Stimulated activated CD4-positive, alpha-beta T cell treated with anti-CD3 and anti-CD28 coated beads, Interleukin-12 subunit alpha, Interleukin-12 subunit beta, amount 100 ng/mL, for 24 hours (primary cell): ENCODE measurements at places on chromosomes 1 and 21.

GRCh38 chr1:167136806-167137205 lies 42.9 kb downstream of the STYXL2 start:
- DNase-seq: no peak

DNA sequence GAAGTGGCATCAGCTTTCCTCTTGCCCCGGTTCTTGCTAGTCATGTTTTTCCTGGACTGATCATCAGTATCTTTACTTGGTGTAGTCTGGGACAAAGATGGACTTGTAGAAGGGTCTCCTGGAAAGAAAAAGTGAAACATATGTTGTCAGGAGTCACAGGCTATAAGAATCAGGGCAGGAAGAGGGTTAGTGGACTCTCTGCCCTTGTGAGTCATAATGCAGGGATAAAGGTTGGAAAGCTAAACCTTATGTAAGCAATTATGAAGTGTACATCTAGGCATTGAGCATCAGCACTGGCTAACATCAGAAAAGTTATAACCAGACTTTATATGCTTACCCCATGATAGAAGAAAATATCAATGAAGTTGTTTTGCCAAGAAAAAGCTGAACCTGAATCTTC lies 51.2 kb downstream of the XKR8 start:
- DNase-seq: no peak

DNA sequence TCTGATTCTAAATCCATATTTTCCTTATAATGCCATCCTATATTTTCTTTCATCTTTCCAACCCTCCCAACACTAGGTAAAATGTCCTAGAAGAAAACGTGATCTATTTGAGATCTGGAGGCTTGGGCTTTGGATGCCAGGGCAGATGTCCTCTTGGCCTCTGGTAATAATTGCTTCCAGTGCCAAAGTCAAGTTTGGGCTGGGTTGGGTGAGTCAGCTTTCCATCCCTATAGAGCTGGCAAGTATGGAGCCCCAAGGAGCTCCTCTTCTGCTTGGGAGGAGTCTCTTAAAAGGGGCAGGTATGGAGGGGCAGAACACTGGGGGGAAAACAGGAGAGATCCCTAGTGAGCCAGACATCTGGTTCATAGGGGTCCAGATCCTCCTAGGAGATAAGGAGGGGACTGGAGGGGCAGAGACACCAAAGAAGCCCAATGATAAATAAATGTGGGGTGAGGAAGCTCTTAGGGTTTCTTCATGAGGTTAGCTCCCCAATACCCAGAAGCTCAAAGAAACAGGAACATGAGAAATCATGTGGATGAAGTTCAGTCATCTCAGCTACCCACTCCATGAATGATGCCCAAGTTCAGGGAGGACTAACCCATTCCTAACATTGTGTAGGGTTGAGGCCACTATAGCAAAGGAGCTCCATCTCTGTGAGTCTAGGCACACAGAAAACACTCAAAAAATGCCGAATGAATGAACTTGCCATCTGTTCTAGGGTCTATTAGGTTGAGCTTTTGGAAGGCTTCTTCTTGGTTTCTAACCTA lies 3.5 kb downstream of the C1orf116 start:
- no peak for DNase-seq

DNA sequence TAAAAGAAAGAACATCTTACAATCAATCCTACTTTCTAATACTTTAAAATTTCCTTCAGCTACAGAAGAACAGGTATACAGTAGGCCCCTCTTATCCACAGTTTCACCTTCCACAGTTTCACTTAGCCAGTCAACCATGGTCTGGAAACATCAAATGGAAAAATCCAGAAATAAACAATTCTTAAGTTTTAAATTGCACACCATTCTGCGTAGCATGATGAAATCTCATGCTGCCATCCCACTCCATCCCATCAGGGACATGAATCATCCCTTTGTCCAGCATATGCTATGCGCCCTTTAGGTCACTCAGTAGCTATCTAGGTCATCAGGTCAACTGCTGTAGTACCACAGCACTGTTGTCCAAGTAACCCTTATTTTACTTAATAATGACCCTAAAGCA lies 67.7 kb downstream of the HSF2BP start:
- no peak for DNase-seq

DNA sequence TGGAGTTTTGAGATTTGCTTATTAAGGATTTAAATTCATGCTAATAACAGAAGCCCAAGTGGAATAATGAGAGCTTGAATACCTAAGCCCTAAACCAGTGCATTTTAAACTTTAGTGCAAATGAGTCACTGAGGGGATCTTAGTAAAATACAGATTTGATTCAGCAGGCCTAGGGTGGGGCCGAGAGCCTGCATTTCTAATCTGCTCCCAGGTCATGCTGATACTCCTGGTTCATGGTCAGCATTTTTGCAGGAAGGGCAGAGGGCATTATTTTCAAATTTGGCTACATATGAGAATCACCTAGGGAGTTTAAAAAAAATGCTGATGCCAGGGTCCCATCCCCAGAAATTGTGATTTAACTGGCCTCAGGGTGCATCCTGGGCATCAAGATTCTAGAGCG lies 39.3 kb downstream of the DNTTIP2 start:
- no peak for DNase-seq

GRCh38 chr1:19683351-19683750 lies 18.7 kb downstream of the HTR6 start:
- DNase-seq: no peak

GRCh38 chr1:215166886-215167285 lies 84.3 kb downstream of the KCNK2 start:
- DNase-seq: no peak

GRCh38 chr1:6282577-6283270 lies 21.8 kb upstream of the GPR153 start:
- DNase-seq: no peak

GRCh38 chr1:155188268-155188667 lies 14.6 kb downstream of the TRIM46 start:
- DNase-seq: no peak

DNA sequence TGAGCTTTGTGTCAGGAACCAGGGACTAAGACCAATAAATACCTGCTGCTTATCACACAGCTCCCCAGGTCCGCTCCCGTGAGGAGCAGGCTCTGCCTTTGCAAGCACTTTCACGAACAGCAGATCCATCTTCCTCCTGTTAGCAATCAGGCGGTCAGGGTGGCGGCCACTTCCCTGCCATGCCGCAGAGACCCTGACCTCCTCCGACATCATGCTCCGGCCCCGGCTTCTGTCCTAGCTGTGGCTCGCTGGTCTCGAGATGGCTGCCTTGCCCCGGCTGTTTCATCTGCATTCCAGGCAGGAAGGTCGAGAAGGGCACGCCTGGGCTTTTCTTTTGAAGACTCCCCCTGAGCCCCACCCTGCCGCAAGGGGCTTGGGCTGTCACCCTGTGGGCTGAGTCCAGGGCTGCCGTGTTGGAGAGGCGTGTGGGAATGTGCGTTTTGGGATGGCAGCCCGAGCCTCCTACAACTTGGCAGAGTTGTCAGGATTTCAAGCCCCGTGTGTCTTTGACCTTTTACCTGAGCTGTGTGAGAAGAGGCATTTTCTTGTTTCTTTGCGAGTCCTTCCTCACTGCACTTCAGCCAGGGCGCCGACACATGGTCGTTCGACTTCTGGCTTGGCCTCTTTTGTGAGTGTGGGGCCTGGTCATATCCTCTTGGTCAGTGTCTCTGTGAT lies 59.5 kb downstream of the AGPAT3 start:
- DNase-seq: no peak

DNA sequence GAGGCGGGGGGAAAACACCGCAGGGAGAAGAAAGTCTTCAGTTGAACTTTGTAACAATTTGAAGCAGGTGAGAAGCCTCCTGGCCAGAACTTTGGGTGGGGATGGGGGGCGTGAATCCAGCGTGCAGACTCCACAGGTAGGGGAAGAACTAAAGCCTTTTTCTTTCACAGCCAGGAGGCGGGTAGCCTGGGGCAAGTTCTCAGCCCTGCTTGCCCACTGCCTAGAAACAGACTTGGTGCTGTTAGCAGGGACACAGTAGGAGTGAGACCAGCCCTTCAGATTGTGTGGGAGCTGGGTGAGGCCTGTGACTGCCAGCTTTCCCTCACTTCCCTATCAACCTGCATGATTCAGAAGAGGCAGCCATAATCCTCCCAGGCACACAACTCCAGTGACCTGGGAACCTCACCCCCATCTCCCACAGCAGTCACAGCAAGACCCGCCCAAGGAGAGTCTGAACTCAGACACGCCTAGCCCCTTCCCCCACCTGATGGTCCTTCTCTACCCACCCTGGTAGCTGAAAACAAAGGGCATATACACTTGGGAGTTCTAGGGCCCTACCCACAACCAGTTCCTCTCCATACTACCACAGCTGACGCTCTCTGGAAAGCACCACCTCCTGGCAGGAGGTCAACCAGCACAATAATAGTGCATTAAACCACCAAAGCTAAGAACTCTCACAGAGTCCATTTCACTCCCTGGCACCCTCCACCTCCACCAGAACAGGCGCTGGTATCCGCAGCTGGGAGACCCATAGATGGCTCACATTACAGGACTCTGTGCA lies 83.5 kb upstream of the CDC42BPA start:
- no peak for DNase-seq

- no peak for DNase-seq
Measured at GRCh38 chr1:48123647-48124046, 98.9 kb upstream of the SLC5A9 start.

DNA sequence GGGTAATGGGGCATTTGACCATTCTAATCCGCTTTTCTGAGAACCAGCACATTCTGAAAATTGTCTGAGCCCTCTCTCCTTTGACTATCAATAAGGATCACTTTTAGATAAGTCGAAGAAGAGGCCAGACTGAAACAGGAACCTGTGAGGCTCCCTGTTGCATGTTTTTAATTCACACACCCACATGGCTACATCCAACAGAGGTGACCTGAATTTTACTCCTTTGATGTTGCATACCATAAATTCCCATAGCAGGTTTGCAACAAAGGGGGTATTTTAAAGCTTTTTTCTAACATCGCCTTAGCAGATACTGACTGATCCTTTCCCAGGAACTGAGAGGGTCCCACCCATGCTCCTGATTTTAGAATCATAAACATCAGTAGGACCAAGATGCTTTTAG lies 450.8 kb downstream of the USP25 start:
- no peak for DNase-seq

GRCh38 chr1:220990427-220991339 lies 111.4 kb downstream of the HLX start:
- no peak for DNase-seq

- no peak for DNase-seq
Measured at GRCh38 chr1:202362212-202362611, 13.7 kb downstream of the PPP1R12B start.

- DNase-seq: no peak
Measured at GRCh38 chr1:70778934-70779333, 268.7 kb downstream of the PTGER3 start.

DNA sequence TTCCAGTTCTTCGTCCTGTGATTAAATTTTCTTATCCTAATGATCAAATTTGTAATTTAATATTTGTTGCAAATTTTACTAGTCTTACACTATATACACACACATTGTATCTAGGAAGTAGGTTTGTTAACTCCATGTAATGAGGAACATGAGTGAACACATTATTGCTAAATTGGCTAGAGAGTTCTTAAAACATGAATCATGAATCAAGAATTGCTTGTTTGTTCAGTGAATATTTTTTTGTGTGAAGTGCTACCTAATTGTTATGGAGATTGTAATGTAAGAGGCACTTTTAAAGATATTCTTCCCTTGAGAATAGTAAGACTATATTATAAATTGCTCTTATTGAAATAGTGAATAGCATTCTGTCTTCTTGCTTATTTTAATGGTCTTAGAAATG lies 4.6 kb downstream of the GPSM2 start:
- DNase-seq: no peak

GRCh38 chr1:112546076-112546475 lies 37.3 kb downstream of the WNT2B start:
- DNase-seq: no peak

DNA sequence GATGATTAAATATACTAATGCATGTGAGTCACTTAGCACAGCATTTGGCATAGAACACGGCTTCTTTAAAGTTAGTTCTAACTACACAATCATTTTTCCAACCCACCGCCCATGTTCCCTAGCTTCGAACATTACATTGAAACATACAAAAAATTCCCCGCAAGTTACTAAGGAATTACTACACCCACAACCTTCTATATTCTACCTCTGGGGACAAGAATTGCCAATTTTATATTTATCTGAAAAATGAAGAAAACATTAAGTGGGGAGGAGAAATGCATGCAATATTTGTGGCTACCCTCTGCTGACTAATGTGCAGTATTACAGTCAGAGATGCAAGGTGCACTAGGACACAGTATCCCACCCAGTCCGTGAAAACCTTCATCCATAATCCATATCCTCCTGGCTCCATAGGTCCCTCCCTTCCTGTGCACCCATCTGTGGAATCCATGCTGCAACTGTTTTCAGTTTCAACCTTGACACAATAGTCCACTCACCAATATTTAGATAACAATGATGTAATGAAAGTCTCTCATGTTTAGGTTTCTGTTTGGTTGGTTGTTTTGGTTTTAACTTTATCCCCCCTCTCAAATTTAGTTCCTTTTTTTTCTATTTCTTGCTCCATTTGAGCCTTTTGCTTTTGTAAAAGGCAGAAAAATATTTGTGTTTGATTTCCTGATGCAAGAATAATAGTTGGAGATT lies 31.6 kb downstream of the RGS5 start:
- DNase-seq: no peak

DNA sequence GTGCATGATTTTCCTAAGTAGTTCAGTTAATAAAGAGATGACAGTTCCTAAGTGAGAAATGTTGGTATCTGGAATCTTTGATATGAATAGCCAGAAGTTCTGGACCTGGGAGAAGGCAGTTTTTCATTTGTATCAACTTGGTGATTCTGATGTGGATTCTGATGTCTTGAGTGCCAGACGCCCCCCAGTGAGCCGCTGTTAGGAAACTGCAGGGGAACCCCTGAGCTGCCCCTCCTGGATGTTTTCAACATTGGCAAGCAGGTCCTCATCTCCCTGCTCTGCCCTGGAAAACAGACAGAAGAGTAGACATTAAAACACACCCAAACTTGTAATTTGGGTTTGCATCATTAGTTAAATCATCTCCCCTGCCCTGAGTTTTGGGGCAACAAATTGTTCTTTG lies 7.4 kb downstream of the ETS2 start:
- DNase-seq: no peak

- DNase-seq: no peak
Measured at GRCh38 chr1:24018611-24019580, 38.8 kb upstream of the SRSF10 start.

GRCh38 chr1:20511518-20512428 lies 3.8 kb upstream of the MUL1 start:
- no peak for DNase-seq

- DNase-seq: no peak
Measured at GRCh38 chr1:7576946-7577657, 194.0 kb upstream of the VAMP3 start.

DNA sequence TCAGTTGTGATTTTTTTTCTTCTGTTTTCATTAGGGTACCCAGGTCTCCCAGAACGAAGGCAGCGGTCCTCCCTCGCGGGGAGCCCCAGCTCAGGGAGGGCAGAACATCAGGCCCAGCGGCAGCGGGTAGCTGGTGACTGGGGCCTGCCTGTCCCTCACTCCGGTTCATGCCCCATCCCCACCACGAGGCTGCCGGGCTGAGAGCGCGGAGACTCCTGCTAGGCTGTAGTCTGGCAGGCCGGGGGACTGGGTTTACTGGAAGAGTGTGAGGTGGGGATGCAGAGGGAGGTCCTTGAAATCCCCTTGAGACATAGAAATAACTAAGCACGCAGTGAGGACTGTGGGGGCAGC lies 10.5 kb downstream of the BRINP2 start:
- no peak for DNase-seq

GRCh38 chr1:235513495-235514366 lies 9.5 kb upstream of the B3GALNT2 start:
- no peak for DNase-seq

- no peak for DNase-seq
Measured at GRCh38 chr1:86259390-86259789, 102.8 kb upstream of the COL24A1 start.
